ENCODE measurements at places on chromosomes 11 and 22.

DNA sequence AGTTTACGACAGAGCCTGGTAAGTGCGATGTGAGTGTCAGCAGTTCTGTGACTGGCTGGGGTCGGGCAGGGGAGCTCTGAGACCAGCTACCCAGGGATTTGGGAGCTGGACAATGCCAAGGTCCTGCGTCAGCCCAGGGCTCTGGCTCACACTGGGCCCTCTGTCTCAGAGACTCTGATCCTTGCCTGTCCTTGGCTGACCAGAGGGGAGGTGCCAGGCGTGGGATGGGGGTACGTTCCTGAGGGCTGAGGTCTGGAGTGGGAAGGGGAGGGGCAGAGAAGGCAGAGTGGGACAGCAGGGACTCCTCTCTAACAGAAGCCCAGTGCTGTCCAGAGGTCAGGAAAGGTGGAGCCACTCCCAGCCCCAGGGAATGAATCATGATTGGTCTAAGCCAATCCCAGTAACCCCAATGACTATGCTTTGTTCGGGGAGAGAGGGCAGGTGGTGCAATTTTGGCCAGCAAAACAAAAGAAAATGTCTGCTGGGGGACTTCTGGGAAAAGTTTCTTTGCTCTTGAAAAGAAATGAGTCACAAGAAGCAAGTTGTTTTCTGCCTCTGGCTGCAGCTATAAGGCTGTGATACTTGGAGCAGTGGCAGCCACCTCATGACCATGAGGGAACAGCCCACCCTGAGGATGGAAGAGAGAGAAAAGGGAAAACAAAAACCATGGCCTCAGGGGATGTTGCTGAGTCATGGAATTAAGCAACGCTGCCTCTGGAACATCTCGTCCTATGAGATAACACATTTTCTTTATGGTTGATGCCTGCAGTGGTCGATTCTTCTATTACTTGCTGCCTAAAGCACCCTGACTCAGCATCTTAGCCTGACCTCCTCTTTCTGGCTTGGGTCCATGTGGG is 108.3 kb downstream of the CHST1 start:
- DNase-seq = no peak

GRCh38 chr11:46484101-46484500 is 92.5 kb upstream of the CHRM4 start:
- DNase-seq = no peak

DNA sequence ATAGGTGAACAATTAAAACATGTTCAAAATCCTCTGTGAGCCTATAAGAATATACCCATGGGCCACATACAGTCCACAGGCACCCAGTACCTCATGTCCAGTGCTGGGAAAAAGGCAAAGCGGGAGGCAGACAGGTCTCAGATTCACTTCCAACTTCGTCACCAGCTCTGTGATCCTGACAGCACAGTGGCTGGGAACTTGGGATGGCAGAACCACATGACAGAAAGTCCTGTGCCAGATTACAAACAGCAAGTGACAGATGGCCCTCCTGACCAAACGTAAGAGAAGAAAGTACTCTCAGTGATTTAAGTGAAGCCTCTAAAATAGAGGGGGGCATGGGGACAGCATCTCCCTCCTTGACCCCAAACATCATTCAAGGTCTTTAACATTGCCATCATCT is 5.8 kb downstream of the SLC1A2 start:
- DNase-seq = no peak

- no peak for DNase-seq
Observed at GRCh38 chr11:70090961-70091381, 12.9 kb downstream of the ANO1 start.

- no peak for DNase-seq
Observed at GRCh38 chr11:61131998-61132555, 29.1 kb downstream of the VPS37C start.

GRCh38 chr11:119749006-119749565 is 20.1 kb upstream of the NECTIN1 start:
- no peak for DNase-seq

- DNase-seq = no peak
Observed at GRCh38 chr11:43681401-43681942, 934 bp downstream of the HSD17B12 start.

GRCh38 chr11:43969543-43969942 is 27.1 kb downstream of the C11orf96 start:
- no peak for DNase-seq

DNA sequence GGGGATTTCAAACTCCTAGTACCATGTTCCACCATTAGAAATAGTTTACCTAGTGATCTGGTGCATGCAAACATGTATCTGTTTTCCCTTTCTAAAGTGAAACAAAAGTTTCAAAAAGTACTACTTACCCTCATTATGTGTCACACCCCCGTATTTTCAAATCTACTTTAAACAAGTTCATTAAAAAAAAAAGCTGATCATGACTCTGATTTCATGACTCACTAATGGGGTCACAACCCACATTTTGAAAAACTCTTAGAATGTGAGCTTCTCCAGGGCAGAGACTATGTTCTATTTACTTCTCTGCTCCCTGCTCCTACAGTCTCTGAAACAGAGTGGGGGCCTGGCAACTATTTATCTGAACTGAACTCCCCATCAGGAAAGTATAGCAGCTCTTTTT is 18.2 kb downstream of the CHRM1 start:
- DNase-seq = no peak

DNA sequence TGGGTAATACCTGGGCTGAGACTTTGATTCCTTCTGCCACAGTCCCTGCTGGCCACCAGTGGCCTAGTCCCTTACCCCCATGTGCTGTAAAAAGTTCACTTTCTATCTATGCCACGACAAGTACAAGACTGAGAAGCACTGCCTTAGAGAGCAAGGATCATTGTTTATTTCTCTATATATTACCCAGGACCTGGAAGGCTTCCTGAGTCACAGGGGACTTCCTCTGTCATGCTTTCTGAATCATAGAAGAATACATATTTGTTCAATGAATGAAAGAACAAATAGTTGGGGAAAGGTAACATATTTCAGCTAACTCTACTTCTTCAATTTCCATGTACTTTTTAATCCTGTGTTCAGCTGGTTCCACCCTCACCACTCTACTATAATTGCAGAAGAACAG is 5.5 kb upstream of the SYT9 start:
- no peak for DNase-seq

- DNase-seq = no peak
Observed at GRCh38 chr22:17958166-17958565, 66.2 kb downstream of the MICAL3 start.

DNA sequence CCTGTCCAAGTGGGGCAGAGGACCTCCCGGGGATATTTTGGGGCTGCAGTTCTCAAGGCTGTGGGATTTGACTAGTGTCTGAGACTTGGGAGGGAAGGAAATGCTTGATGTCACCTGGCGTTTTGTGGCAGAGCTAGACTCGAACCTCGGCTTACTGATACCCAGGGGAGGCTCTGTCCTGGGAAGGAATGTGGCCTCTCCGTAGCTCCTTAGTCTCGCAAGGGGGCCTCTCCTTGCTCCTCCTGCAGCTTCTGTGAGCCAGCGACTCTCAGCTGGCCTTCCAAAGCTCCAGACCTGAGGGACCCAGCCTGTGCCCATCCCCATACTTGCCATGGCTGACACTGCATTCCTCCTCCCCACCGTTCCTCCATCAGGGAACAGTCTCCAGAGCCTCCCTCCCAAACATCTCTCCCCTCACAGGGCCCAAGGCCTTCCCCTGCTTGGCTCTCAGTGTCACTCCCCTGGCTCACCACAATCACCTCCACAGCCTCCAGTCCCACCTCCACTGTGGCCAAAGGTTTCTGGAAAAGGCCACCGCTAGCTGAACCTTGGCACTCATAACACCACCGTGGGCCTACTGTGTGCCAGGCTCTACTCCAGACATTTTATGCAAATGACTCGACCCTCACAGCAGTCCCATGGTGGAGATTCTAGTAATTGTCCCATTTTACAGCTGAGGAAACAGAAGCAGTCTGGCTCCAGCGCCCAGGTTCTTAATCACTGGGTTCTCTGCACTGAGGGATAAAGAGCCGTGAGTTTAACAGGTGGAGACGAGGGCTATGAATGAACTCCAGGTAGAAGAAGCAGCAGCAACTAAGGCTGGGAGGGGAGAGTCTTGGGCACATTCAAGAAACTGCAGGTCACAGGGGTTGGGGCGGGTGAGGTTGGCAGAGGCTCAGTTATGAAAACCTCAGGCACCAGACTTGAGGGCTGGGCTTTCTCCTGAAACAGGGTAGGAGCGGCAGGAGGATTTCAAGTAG is 12.1 kb downstream of the P2RY2 start:
- peak; percentile 32 for DNase-seq

GRCh38 chr11:71255323-71255722 is 2.9 kb upstream of the SHANK2 start:
- DNase-seq = no peak

- DNase-seq = no peak
Observed at GRCh38 chr11:68946416-68947090, 34.2 kb downstream of the MRGPRD start.

GRCh38 chr11:27874998-27875830 is 175.0 kb upstream of the BDNF start:
- DNase-seq = no peak

DNA sequence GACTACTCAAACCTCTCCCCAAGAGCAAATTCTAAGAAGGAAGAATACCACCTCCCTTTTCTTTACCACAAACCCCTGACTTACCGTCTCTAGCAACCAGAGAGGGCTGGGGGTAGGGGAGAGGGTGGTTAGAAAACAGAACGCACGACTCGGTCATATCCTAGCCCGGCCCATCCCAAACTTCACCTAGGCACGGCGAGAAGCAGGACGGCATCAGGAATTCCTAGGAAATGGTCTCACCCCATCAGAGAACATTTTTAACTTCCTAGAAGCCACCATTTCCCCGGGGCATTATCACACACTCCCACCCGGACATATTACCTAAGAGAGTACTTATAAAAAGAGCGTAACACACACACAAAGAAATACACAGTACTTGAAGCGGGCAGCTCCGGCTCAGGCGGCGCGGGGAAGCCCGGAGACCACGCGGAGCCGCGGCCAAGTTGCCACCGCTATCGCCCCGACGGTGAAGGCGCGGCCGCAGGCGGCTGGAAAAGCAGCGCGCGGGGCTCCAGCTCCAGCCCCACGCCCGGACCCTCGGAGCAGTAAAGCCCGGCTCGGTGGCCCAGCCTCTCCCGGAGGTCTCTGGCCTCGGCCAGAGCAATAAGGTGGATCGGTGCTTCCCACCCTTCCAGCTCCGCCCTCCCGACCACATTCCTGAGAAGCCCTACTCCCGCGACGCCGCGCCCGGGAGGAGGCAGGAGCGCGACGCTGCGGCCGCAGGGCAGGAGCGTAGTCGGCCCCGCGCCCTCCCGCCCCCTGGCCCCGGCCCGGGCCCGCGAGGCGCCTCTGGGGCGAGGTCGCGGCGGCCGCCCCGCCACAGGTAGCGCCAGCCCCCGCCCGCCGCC is 878 bp downstream of the RRAS2 start:
- DNase-seq = peak; percentile 73

DNA sequence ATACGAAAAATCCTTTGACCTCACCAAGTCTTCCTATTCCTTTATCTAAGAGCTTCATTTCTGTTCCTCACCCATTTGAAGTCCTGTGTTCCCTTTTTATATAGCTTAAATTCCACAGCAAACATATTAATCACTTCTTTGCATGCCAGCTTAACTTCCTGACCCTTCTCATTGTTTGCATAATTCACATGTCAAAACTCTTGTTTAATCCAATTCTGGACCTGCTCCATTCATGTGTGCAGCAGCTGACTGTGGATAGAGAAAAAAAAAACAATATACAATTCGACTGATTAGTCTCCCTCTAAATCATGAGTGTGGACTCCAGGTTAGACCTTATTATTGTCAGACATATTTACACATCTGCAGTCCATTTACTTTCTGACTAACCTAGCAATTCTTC is 991.2 kb upstream of the TENM4 start:
- DNase-seq = no peak

- DNase-seq = no peak
Observed at GRCh38 chr11:65541093-65541982, 16.5 kb downstream of the SCYL1 start.

DNA sequence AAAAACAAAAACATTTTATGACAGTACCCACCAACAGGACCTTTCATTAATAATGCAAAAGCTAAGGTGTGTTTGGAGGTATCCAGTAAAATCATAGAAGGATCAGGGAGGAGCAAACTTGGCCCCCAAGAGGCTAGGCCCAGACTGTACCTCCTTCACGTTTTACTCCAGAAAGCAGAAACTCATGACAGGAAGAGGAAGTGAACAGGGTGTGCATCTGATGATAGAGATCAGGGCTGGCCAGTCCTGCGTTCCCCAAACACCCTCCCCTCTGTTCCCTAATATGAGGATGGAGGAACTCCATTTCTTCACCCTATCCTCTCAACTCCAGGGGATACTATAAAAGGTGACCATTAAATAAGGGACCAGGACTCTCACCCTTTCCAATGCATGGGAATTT is 10.2 kb upstream of the MS4A12 start:
- DNase-seq = peak; percentile 49

- DNase-seq = peak; percentile 82
Observed at GRCh38 chr22:23772649-23773473, at the start of gene MMP11. Gene MMP11 (plus strand): TSS chr22:23772849. CDS start chr22:23772871, 22 bp downstream.

DNA sequence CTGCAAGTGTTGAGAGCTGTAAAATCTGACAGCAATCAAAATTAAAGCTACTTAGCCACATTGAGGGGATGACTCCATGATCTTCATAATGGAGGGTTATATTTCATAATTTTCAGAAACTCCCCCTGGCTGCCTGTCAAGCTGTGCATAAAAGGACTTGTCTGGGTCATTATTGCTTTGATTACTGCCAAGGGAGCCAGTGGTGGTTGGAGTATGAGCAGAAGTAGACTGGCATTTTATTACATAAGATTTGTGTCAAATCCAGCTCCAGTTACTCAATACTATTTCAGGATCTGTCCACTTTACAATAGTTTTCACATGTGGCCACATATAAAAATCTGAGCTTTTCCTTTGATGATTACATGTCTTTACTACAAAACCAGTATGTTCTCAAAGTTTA is 108.9 kb upstream of the SLC5A12 start:
- DNase-seq = no peak

- no peak for DNase-seq
Observed at GRCh38 chr11:96465512-96465911, 75.7 kb downstream of the JRKL start.

DNA sequence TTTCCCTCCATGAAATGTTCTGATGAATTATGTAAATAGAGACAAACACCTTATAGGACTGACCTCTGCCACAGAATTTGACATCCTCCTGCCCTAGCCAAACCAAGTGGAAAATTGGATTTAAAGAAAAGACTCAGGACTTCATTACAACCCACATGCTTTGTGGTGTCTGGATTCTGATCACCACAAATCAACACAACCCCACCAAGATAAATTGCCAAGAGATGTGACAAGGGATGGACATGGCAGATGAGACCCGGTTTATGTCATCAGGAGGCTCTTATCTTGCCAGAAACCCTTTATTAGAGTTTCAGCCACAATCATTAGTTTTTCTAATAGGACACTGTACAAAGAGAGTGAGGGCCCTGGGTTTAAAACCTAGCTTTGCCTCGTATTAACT is 57.9 kb upstream of the SLC6A5 start:
- DNase-seq = no peak
